CD8-positive, alpha-beta memory T cell (primary cell): ENCODE measurements at places on chromosomes 2 and 18. TPM values are rescaled to one million over a fixed set of nuclear protein-coding genes. Genes with fewer than 3 reads are reported as not detected.

- no peaks in the 10 kb centered on the region for H3K36me3 ChIP-seq
- H3K4me1 ChIP-seq: peaks cover 18% of the 10 kb centered on the region
- DNase-seq: no peak
- H3K27me3 ChIP-seq: no peaks in the 10 kb centered on the region
- H3K27ac ChIP-seq: no peak overlapping the region
- no peak overlapping the region for H3K4me3 ChIP-seq
Observed at GRCh38 chr2:230906471-230907230, 18.4 kb downstream of the GPR55 start.

- H3K27me3 ChIP-seq: no peaks in the 10 kb centered on the region
- H3K27ac ChIP-seq: no peak overlapping the region
- no peaks in the 10 kb centered on the region for H3K36me3 ChIP-seq
- no peak overlapping the region for H3K4me3 ChIP-seq
- no peak for DNase-seq
- no peaks in the 10 kb centered on the region for H3K4me1 ChIP-seq
Observed at GRCh38 chr18:22108674-22109073, 60.7 kb upstream of the GATA6 start.

DNA sequence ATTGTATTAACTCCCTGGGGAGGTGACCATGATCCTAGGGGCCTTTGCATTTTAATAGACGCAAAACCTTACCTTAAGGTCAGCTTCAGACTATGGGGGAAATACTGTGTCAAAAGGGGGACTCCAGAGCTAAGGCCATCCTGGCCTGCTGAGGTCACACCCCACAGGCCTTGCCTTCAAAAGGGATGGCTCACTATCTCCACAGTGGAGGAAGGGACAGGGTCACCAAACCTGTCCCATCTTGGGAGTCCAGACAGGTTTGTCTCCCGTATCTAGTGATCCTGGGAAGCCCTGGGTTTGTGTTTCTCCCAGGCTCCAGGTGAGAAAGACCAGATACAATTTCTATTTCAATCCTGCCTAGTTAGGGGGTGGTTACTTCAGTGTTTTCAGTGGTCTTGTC is 24.9 kb downstream of the CAPN14 start:
- H3K4me1 ChIP-seq: no peaks in the 10 kb centered on the region
- H3K4me3 ChIP-seq: no peak overlapping the region
- no peak overlapping the region for H3K27ac ChIP-seq
- H3K27me3 ChIP-seq: no peaks in the 10 kb centered on the region
- H3K36me3 ChIP-seq: no peaks in the 10 kb centered on the region
- DNase-seq: no peak

GRCh38 chr18:68778280-68778886 is 19.5 kb upstream of the CCDC102B start:
- H3K36me3 ChIP-seq: no peaks in the 10 kb centered on the region
- DNase-seq: no peak
- no peaks in the 10 kb centered on the region for H3K4me1 ChIP-seq
- no peaks in the 10 kb centered on the region for H3K27me3 ChIP-seq
- no peak overlapping the region for H3K4me3 ChIP-seq
- no peak overlapping the region for H3K27ac ChIP-seq

- no peaks in the 10 kb centered on the region for H3K36me3 ChIP-seq
- no peak overlapping the region for H3K4me3 ChIP-seq
- no peak overlapping the region for H3K27ac ChIP-seq
- no peaks in the 10 kb centered on the region for H3K27me3 ChIP-seq
- no peaks in the 10 kb centered on the region for H3K4me1 ChIP-seq
Observed at GRCh38 chr2:213491376-213491775, 207.1 kb downstream of the SPAG16 start.

GRCh38 chr2:202095235-202095634 is 22.2 kb downstream of the KIAA2012 start:
- H3K4me1 ChIP-seq: no peaks in the 10 kb centered on the region
- no peaks in the 10 kb centered on the region for H3K36me3 ChIP-seq
- no peak overlapping the region for H3K27ac ChIP-seq
- no peak for DNase-seq

- DNase-seq: no peak
- H3K27ac ChIP-seq: no peak overlapping the region
Observed at GRCh38 chr18:48324651-48325050, 84.5 kb downstream of the ZBTB7C start.

- no peaks in the 10 kb centered on the region for H3K36me3 ChIP-seq
- no peak overlapping the region for H3K4me3 ChIP-seq
- no peak for DNase-seq
- no peaks in the 10 kb centered on the region for H3K4me1 ChIP-seq
Observed at GRCh38 chr2:186348200-186348599, 137.9 kb upstream of the ZC3H15 start.

DNA sequence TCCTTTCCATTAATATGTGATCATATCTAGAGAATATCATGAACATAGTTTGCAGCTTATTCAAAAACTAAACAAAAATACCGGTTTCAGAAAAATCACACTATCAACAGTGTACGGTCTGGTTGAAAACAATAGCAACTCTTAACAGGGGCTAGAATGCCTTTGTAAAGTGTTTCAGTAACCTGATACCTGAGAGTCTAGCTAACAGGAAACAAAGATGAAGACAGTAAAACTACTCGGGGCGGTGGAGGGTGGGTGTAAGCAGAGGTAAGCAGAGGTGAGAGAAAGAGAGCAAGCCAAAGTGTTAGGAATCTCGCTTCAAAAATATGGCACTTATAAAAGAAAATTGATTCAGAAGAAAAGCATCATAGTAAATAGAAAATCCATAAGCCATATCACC is 109.0 kb upstream of the RGPD4 start:
- H3K4me3 ChIP-seq: no peak overlapping the region
- H3K27ac ChIP-seq: no peak overlapping the region
- H3K4me1 ChIP-seq: no peaks in the 10 kb centered on the region
- H3K36me3 ChIP-seq: no peaks in the 10 kb centered on the region
- no peak for DNase-seq

GRCh38 chr18:63025251-63026090 is 294.1 kb downstream of the BCL2 start:
- H3K4me3 ChIP-seq: no peak overlapping the region
- no peak for DNase-seq
- no peak overlapping the region for H3K27ac ChIP-seq
- no peaks in the 10 kb centered on the region for H3K36me3 ChIP-seq

DNA sequence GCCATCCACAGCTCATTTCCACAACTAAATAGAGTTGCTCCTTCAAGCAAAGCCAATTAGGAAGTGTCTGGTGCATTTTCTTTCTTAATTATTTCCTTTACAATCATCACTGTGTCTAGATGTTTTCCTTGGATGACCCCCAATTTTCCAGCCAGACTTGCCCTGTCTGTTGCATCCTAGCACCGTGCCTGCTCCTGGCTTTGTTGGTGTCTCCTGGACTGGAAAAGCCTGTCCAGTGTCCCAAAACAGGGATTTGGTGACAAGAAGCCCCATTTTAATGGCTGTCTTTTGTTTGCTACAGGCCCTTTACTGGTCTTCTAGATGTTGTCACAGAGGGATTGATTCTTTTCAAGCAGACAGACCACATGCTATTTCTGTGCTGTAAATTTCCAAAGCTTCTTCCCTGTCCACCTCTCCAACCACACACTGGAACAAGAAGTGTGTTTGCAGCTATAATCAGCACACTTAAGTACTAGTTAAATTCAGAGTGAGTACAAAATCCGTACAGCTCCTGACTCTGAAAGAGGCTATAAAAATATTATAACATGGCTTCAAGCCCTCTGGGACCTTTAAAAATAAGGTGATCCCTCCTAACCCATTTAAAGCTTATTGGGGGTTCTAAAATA is 38.4 kb downstream of the RNF144A start:
- no peak for DNase-seq
- H3K4me3 ChIP-seq: no peak overlapping the region
- H3K4me1 ChIP-seq: peaks cover 10% of the 10 kb centered on the region
- H3K27me3 ChIP-seq: no peaks in the 10 kb centered on the region
- no peaks in the 10 kb centered on the region for H3K36me3 ChIP-seq

The CRYGD gene
- not detected for total RNA-seq

The RAB31 gene
- total RNA-seq: 0.57 TPM

The GALR1 gene
- total RNA-seq: not detected

The STPG4 gene
- total RNA-seq: not detected
